ENCODE measurements at places on chromosomes 2 and 18.

DNA sequence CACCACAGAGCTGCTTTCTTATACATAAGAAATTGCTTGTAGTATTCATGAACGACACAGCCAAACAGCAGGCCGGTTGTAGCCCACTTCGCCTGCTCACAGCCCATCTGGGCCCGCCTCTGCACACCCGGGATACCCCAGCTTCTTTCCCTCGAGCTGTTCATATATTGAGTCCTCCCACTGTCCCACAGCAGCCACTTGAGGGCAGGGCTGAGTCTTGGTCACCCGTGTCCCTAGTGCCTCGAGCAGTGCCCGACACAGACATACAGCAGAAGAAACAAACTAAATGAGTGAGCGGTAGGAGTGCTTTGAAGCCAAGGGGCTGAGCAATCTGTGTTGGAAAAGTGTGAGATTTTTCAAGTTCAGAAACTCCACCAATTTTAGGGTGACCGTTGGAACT, 251.4 kb downstream of the KLHL29 start:
- no peak for DNase-seq

- no peak for DNase-seq
Observed at GRCh38 chr18:74590671-74591070, 7.0 kb upstream of the ZNF407 start.

DNA sequence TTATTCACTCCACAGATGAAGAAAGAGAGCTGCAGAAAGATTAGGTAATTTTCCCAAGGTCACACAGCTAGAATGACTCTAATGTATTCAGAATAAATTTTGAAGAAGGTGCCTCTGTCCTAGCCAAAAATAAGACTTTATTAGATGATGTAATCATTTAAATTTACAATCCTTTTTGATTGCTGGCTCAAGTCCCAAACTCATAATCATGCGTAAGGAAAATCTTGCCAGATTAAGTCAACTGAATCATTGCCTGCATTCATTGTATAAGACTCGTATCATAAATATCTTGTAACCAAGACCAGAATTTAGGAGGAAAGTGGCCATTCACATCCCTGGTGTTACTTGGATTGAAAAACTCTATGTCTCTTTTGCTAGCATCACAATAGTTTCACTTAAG, 53.1 kb upstream of the STK39 start:
- no peak for DNase-seq

DNA sequence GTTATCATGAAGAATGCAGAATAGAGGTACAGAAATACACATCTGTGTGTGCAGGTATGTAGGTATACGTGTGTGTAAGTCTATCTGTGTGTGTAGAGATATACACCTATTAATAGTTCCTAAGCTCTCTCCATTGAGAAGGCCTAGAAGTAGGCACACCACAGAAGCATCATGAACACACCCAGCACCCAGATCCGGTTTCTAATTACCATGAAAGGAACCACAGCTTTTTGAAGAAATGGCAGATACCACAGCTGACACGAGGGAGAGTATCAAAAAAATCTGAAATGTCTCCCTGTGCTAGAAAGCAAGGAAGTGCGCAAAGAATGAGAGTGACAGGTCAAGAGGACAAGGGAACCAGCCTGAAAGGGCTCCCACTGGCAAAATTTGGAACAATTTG, 27.7 kb upstream of the AP1S3 start:
- peak; percentile 67 for DNase-seq

GRCh38 chr18:23690505-23691068, 1.3 kb downstream of the LAMA3 start:
- DNase-seq = no peak

DNA sequence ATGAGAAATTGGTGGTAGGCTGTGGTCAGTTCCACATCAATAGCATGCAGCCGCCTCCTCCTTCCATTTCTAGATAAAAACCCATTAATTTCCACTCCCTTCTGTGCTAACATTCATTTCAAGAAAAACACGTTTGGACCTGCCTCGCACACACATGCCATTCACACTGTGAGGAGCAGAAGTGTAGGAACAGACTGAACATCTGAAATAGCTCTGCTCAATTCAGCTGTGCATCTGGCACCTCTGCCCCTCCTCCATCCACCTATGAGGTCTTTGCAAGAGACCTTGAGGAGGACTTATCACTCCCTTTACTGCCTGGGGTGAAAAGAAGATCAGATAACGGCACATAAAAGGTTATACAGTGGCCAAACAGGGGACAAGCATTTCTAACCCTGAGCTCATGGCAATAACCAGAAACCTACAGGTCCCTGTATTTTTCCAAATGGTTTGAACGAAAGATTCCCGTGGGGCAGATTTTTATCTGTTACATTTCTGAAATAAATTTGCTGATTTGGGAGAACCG, 30.8 kb upstream of the LRP2 start:
- DNase-seq = no peak

- no peak for DNase-seq
Observed at GRCh38 chr2:78817430-78817829, 208.1 kb upstream of the REG3G start.

DNA sequence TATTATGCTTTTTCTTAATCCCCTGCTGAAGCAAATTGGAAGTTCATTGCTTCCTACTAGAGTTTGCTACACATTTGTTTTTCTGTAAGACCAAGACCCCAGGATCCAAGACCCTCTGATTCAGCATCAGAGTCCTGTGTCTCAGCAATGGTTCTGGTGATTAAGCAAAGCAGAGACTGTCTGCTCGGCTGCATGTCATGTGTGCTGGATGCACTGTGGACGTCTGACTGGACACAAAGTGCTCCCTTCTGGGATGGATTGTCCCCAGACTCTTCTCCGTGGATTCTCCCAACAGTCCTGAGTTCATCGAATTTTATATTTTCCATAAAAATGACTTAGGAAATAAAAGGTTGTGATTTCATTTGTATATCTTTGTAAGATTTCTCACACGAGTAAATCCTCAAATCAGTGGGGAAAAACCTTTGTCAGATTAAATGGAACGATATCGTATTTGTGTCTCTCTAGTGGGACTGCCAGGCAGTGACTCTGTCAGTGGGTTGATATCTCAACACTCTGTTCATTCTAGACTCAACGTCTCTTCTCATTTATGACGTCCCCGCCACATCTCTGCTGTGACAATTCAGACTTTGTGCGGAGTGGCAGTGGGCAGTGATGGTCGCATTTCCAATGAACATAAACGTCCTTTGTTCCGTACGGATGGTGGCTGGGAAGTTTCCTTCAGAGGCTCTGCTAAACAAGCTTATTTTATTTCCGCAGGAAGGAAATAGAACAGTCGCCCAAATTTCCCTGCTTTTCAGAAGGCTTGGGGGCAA, 58.6 kb downstream of the NCAPH start:
- DNase-seq = no peak

GRCh38 chr2:29526587-29527586, 394.5 kb downstream of the ALK start:
- DNase-seq = no peak

- DNase-seq = no peak
Observed at GRCh38 chr2:236674238-236674637, 104.6 kb downstream of the ACKR3 start.

GRCh38 chr2:3180082-3180908, 197.3 kb downstream of the EIPR1 start:
- DNase-seq = no peak

DNA sequence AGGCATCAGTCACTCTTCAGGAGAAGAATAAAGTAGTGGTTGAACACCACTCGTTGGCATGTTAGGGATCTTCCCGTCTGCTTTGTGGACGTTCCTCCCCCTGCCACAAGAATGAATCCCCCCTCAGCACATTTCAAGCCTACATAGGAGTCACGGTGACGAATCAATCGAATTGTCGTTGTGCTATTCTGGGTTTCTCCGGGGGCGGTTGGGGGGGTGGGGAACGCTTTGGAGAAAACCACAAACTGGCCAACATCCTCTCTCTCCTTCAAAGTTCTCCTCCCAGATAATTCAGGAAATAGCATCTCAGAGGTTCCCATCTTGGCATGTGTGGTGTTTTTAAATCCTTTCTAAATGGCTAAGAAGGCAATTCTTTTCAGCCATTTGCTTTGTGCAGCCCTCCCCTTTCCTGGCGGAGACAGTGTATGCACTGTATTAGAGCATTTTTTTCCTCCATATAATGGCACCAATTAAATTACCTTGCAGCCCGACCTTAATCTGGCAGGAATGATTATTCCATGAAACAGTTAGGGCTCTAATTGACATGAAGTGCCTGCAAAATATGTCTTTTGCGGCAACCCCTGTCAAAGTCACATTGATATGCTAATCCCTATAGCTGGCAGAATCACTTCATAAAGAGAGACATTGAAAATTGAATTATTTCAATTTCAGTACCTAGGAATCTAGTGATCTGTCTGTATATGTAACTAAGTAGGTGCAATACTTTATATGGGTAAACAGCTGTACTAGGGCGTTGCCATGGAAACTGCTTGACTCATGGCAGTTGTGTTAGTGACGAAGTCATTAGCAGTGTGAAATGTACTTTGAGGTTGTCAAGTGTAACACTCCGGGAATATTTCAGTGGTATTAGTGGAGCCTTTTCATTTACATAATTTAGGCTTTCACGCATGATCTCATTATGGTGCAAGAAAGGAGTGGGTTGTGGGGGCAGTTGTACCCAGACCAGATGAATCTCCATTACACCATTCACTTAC, 323.4 kb upstream of the SLC14A2 start:
- DNase-seq = no peak

- DNase-seq = no peak
Observed at GRCh38 chr2:8575834-8576423, 105.9 kb upstream of the ID2 start.

DNA sequence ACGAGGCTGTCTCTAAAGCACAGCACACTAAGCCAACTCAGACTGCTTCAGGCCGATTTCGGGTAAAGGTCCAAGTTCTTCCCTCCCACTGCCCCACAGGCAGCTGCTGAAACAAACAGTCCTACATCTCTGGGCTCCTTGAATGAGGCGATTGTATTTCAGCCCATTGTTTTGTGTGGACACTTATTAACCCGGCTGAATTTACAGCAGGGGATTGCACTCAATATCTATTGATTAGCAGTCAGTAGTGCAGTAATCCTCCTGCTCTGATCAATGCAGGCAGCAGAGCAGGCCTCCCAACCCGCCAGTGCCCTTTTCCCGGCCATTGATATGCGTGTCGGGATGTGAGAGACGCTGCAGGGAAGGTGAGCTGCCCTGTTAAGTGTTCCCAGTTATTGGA, 330.1 kb downstream of the CMPK2 start:
- no peak for DNase-seq

DNA sequence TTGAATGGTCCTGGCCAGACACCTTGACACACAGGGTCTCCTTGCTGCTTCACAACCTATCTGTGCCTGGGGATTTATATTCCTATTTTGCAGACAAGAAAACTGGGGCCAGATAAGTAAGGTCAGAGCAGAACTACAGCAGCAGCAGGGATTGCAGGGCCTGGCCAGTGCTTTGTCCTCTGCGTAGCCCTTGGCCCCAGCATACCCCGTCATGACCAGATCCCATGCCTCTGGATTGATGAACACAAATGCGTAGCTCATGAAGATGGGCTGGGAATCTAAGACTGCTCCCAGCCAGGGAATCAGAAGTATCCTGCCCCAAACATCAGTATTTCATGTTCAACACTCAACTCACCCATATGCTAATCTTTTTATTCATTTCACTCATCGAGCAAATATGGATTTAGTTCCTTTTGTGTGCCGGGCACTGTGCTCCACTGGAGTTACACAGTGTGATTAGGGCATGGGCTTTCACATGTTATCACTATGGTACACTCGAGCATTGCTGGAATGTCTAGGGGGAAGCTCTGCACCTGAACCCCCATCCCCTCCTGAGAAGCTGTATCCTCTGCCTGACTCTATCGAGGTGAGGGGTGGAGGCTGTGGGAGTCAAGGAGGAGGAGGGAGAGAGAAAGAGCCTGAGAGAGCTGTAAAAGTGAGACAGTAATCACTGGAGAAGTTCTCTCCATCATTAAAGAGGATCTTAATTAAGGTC, 143.3 kb downstream of the CYP26B1 start:
- DNase-seq = no peak

DNA sequence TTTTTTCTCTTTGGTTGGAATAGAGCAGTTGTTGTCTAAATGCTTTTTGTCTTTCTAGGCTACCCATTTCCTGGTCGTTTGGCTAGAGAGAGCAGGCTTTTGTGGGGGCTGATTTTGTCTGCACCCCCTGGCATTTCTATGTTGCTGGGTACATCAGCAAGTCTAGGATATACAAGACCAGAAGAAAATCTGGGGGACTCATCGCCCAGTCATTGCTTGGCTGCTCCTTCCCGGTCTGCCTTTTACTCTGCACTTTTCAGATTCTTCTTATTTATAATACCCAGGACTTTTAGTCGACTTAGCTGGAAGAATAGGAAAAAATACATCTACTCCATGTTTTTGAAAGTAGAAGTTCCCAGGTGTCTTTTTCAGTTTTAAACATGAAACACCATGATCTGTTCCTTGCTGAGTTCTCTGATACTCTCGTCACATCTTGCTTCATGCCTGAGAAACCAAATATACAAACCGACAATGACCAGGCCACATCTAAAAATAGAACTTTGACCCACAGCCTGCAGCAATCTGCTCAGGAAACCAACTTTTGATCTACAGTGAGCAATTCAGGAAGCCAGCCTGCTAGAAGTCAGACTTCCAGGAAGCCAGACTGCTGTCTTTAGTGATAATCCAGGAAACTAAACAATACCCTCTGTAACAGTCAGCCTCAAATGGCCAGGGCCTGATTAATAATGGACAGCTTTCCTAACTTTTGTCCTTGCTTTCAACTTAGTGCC, 163.8 kb upstream of the MEX3C start:
- no peak for DNase-seq

GRCh38 chr2:56382466-56382865, 198.7 kb downstream of the CCDC85A start:
- no peak for DNase-seq

DNA sequence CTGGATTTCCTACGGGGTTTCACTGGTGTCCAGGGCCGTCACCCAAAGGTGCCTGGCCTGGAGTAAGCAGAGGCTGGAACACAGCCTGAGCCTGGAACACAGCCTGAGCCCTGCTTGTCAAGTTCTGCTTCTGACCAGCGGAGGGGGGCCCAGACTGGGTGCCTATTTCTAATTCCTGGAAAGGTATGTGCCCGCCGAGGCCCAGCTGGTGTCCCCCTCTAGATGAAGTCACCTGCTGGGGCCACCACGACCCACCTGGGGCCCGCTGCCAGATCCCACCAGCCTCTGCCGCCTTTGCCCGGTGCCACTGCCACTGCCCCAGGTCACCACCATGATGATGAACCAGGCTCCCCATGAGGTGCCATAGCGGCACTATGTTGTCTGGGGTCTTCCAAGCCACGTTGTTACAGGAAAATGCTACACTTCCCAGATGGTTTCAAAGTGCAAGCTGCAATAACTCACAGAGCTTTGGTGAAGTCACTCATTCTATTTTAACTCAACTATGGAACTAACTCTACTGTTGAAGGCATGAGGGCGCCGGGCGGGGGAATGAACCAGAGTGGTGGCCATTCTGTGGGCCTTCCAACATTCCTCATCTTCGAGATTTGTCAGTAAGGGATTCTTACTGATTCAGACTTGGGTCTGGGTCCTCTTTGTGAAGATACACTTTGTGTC, 40.9 kb upstream of the LAPTM4A start:
- no peak for DNase-seq
